ENCODE measurements at places on chromosomes 1 and 21.

DNA sequence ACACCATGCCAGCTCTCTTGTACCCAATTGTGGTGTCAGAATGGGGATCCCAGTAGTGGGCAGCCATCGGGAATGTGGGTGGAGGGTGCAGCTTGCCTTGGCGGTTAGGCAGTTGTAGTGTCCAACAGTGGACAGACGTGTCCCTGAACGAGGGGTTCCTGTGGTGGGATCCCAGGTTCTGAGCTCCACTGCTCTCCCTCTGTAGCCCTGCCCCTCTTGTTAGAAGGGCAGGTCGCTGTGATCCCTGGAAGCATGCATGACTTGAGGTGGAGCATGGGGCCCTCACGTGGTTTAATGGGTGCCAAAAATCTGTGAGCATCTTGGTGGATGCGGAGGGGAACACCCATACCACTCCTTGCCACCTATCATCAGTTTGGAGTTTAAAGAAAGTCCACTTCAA, 4.3 kb downstream of the GALNT2 start:
- DNase-seq, result no peak

DNA sequence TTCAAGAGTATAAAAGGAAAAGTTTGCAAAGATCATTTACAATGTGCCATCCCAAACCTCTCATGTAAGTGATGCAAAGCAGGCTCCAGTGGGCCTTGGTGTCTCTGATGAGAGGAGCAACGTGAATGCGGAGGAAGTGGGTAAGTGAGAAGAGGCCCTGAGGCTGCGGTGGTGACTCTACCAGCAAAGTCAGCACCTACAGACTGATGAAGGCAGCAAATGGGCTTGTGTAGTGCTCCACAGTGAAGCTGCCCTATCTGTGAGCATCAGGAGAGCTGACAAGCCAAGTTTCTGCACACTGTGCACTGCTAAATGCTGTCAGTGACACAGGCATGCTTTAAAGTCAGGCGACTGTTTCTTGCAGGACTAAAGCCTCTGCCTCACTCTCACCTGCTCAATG, 15.6 kb upstream of the RAP1A start:
- DNase-seq, result no peak

DNA sequence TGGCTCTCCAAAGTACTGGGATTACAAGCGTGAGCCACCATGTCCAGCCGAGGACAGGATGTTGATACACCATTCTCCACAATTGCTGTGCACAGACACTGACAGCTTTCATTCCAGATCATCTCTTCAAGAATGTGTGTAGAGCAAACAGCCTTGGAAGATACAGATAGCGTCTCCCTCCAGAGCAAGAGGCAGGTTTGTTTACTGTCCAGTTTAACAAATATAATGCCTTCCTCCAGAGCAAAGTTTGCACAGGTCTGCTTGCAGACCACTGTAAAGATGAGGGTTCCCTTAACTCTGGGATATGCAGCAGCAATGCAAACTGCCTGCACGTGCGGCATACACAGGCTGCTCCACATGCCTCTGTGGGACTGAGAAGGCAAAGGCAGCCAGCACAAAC, 4.6 kb downstream of the TMPRSS3 start:
- no peak for DNase-seq

GRCh38 chr1:160104486-160104885, 6.1 kb upstream of the IGSF8 start:
- no peak for DNase-seq

DNA sequence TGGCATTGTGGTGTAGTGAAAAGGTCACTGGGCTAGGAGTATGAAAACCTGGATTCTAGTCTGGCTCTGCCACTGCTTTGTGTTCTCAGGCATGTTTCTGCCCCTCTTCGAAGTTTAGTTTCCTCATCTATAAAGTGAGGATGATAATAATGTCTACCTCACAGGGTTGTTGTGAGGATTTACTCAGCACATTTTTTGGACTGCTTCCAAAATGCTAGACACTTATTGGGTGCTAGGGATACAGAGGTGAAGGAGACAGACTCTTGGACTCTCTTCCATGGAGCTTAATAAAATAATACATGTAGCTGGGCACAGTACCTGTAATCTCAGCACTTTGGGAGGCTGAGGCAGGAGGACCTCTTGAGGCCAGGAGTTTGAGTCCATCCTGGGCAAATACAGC, 3.6 kb downstream of the KIF2C start:
- DNase-seq, result no peak
